ENCODE measurements at places on chromosomes 4 and X.
A peak's percentile ranks its signal among the peaks of the same experiment; 100 is the strongest.

DNA sequence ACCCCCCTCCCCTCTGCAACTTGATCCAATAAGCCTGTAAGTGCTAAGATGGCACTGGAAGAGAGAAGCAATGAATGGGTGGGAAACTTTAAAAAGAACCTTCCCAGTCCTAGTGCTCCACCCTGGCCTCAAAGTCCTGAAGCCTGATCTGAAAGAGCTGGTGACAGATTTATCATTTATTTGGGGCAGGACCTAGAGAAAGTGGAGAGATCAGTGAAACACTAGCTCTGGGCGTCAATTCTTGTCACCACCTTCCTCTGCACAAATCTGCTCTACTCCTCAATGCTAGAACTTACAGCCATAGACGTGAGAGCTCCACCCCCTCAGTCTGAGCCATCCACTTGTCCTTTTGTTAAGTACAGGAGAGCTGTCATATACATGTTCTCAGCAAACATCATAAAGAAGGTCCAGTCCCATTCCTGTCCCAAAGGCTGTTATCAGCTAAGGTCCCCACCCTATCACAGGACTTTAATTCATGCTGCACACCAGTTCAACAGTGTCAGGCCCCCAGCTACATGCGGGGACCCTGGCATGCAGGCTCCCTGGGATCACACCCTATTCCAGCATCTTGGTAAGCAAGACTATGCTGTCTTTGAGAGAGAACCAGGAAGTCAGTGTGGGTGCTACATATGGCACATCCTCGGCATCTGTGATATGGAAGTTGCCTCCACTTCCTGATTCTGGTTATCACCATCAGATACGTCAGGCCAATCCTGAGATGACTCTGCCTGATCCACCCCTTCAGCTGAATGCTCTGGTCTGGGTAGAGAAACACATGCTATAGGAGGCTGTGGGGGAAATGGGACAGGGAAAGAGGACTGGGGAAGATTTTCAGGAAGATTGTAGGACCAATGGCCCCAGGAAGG, 2.3 kb downstream of the P2RY4 start:
- peak; percentile 6 for DNase-seq

DNA sequence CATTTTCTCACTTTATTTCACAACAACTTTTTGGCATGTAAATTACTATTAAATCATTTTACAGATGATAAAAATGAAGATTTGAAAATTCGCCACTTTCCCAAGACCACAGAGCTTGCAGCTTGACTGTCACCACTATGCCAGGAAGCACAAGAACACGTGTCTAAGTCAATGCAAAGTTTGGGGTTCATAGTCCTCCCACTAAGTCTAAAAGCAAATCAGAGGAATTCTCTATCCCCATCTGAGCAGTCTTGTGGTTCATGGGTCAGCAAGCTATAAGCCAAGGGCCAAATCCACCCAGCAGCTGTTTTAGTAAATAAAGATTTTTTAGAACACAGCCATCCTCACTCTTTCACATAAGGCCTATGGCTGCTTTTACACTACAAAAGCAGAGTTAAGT, 833.3 kb upstream of the INTU start:
- no peak for DNase-seq

- no peak for DNase-seq
Observed at GRCh38 chr4:156571146-156571545, 400.5 kb downstream of the PDGFC start.

DNA sequence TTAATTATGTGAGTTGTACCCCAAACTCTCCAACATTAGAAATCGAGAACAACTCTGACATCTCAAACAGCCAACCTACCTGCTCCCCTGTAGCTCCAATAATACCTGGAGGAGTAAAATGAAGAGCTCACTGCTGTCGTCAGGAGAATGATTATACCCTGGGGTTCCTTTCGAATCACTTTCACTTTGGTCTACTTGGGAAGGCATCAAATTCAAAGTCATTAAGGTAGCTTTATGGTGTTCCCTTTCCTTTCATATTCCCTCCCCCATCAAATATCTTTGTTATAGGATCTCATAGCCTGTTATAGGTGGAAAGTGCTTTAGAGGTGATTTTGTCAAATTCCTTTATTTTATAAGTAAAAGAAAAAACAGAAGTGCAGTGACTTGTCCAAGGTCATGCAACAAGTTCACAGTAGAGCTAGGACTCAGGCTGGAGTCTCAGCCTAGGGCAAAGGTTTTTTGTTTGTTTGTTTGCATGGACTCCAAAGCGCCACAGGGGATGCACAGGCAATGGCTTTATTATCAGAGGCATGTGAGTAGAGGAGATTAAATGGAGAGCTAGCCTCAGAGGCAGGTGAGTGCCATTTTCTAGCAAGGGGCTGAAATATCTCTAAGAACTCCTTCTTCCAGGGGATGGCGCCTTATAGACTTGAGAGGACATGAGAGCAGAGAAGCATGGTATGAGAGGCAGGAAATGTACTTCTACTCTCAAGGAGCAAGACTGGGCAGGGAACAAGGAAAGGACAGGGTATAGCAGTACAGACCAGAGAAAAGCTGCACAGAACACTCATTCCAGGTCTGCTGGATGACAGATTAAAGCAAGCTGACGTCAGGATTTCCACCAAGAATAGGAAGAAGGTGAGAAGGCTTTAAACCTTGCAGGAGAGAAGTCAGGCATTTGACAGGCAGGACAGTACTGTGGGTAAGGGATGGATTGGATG, 262.1 kb upstream of the GPC4 start:
- no peak for DNase-seq

GRCh38 chr4:26032630-26033317, 118.8 kb downstream of the SMIM20 start:
- no peak for DNase-seq

GRCh38 chrX:9700555-9700954, 65.1 kb downstream of the GPR143 start:
- no peak for DNase-seq

DNA sequence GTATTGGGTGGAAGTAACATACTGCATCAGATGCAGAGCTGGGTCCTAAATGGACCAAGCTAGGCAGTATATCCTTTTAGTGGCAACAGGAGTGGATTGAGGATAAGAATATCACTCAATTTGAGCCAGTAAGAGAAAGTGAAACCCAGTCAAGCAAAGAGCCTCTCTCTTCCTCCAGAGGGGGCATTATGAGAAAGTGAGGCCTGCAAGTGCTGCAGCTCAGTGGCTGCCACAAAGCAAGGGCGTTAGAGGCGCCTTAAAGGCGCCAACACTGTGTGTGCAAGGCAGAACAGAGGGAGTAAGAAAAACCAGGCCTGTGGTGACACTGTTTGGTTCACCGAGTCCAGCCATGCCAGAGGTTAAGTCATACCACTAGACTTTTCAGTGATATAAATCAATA, 17.5 kb downstream of the STX18 start:
- DNase-seq: peak; percentile 18

DNA sequence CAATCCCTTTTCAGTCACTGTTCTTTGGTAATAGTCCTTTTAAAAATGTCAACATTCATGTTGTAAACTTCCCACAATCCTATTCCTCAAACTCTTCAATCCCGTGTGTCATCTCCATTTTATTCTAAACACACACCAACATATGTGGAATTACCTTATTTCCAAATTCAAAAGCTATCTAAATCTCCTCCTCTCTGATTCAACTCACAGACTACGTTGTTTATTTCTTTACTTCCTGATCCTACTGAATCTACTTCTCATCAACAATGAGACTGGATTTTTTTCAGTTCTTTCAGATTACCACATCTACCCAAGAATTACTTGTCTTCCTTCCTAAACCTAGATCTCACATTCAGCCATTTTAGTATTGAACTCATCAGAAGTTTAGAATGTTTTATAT, 188.2 kb downstream of the GABRB1 start:
- no peak for DNase-seq

DNA sequence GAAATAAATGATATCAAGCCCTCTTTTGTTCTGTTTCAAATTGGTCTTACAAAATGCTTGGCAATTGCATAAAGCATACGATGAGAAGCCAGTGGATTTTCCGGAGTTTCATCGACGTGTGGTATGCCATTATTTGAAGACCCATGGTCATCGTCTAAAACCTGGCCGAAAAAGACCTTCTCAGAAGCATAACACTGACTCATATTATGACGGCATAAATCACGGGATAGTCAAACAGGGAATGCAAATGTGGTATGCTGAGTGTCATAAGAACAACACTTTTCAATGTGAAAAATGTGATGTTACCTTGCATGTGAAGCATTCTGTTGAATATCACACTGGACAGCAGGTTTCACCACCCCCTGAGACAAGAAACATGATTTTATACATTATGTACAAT, 695.2 kb downstream of the GRXCR1 start:
- no peak for DNase-seq

DNA sequence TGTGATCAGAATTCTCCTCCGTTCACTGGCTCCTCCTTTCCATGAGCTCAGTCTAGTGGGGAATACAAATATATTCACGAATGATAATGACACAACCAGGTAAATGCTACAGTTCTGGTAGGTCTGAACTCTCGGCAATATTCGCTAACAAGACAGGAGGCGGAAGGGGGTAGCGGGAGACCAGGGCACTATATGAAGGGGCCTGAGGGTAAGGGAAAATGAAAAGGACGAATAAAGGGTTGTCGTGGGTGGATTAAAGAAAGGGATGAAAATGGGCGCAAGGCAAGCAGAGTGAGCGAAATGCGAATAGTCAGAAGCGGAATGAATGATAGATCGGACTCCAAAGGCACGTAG, 743 bp downstream of the NKAP start:
- no peak for DNase-seq

GRCh38 chr4:145861336-145862318, 77.0 kb downstream of the ZNF827 start:
- no peak for DNase-seq

- no peak for DNase-seq
Observed at GRCh38 chr4:100289530-100289888, 99.2 kb upstream of the DDIT4L start.

GRCh38 chr4:173794662-173795061, 264.6 kb upstream of the HAND2 start:
- no peak for DNase-seq

DNA sequence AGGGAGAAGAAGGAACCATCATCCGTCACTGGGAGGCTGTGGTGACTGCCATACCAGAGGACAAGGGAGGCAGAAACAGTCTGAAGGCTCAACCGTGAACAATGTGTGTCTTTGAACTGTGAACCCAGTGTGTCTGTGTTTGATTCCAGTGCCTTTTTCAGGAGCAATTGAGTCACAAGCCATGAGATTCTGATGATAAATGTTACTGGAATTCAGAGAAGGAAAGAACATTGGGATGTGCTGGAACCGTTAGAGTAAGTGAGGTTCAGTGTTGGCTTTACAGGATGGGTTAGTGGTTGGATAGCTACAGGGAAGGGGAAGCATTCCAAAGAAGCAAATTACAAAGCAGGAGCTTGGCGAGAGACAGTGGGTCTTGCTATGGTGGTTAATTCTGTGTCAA, 464.4 kb downstream of the TRIML1 start:
- DNase-seq: no peak

DNA sequence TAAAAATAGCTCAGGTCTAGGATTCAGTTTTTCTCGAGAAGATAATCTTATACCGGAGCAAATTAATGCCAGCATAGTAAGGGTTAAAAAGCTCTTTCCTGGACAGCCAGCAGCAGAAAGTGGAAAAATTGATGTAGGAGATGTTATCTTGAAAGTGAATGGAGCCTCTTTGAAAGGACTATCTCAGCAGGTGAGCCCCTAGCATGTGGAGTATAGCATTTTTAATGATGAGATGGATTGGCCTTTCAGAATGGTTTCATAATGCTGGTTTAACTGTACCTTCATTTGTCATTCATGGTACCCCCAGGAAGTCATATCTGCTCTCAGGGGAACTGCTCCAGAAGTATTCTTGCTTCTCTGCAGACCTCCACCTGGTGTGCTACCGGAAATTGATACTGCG, 79.4 kb downstream of the SLC10A6 start:
- no peak for DNase-seq

GRCh38 chrX:39397561-39398199, 596.4 kb downstream of the MID1IP1 start:
- DNase-seq: no peak

DNA sequence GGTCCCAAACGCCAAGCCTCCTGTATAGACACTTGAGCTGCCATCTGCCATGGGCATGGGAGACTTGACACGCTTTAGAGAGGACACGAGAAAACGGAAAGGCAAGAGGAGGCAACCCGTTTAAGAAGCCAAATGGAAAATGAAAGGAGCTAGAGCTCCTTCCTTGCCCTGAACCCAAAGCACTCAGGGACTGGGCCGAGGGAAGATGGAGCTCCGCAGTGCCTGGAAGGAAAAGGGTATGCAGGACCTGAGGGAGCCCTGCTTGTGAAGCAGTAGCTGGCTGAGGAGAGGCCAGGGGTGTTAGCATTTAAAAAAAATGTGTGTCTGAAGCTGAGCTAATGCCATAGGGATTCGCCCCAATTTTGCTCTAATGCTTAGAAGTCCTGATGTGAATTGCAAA, 15.1 kb downstream of the MCF2 start:
- no peak for DNase-seq

DNA sequence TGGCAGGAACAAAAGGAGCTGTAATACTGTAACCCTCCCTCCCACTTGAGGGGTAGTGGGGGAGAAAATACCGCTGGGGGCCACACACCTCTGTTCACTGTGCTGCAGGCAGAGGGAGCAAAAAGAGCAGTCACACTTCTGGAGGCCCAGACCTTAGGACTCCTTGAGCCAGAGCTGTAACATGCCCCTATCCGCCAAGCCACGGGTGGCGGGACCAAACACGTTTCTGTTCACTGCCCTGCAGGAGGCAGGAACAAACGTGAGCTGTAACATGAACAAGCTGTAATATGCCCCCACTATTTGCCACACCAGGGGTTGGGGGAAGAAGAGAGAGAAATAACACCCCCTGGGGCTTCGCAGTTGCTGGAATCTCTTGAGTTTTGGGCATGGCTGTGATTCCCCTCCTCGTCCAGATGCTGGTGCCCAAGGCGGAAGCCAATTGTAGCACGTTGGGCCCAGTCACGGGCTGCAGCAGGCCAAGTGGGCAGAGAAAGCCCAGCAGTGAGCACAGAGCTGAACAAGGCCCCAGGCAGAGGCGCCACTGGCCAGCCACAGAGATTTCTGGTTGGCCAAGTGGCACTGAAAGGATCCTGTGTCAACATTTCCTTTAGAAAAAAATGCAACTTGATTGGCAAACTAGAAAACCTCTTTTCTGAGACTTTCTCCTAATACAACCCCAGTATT, 509.7 kb downstream of the INPP4B start:
- DNase-seq: no peak

GRCh38 chr4:156252358-156252921, 298.8 kb upstream of the CTSO start:
- no peak for DNase-seq

DNA sequence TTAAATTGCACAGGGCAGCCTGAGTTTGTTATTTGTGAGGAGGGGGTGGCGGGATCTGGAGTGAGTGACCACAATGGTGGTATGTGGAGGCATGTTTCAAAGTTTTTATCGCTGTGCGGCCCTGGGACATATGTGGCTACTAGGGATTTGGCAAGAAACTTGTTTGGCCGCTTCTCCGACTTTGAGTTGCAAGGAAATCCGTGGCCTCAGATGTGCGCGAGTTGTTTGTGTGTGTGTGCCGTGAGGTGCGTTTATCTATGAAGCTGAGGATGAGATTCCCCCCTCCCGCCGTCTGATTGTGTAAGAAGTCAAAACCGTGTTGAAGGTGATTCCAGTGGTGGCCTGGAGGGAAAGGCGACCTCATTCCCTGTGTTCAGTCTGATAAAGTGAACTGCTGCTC, 1.4 kb downstream of the JADE3 start:
- peak; percentile 53 for DNase-seq
